Mucosa of descending colon (tissue), 3 donors: ENCODE measurements at places on chromosomes 5 and 9. TPM values are rescaled to one million over a fixed set of nuclear protein-coding genes. Genes with fewer than 3 reads are reported as not detected.

DNA sequence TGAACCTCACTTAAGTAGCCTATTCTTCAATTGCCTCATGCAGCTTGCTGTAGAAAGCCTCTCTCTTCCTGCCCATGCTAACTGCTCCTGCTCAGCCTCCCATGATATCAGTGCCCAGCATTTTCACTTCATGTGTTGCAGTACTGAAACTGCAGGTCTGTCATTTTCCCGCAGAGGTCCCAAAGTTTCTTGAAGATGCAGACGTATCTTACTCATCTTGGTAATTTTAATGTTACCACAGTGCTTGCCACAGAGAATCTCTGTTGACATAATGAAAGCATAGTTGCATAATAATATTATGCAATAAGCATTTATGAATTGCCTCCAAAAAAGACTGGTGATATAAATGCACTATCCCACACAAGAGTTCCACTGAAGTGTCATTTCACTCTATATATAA, 561.1 kb upstream of the DAP start:
- no peak for DNase-seq

DNA sequence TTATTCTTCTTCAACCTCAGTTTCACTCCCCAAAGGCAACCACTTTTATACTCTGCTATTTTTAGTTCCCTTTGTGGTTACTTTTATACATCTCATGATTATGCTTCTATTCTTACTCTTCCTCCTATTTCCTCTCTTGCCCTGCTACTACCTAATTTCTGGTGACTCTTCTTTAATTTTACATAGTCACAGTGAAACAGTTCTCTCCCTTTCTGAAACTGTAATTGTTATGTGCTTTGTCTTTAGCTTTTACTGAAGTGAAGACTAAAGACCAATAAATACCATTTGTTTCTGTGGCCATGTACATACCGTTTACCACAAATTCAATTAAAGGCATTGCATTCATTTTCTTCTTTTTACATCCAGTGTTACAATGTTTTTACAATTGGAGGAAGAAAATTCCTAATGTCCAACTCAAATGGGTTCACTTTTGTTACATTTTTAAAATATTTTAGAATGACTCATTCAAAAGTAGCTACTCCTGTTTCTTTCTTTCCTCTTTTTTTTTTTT, 410.6 kb downstream of the PSAT1 start:
- DNase-seq, result no peak

- DNase-seq, result no peak
Observed at GRCh38 chr5:148829734-148830133, 3.3 kb downstream of the ADRB2 start.

- DNase-seq, result no peak
Observed at GRCh38 chr5:98458004-98458403, 315.5 kb upstream of the RGMB start.

DNA sequence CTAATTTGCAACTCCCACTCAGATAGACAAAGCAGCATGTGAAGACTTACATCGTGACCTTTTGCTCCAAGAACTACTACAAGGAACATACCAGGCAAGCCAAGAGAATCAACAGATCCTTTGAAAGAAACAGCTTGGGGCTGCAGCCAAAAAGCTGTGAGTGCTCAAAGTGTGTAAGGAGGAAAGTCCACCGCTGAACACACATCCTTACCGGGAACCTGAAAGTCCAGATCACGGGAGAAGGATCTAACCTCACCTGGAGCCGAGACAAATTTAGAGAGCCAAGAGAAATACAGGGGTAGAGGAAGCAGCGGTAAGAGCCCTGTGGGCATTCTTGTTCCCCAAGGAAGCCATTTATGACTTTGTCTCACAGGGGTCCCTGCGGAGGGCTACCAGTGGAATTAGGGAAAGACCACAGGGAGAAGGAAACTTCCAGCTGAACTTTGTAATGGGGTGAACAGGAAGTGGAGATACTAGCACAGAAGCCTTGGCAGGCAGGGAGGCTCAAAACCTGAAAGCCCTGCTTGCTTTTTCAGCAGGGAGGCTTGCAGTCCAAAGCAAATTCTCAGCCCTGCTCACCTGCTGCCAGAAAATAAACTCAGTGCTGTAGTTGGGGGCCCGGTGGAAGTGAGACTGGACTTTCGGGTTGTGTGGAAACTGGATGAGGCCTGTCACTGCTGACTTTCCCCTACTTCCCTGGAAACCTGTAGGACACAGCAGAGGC, 350.2 kb downstream of the DTWD2 start:
- no peak for DNase-seq

The WNK2 gene
- 175 TPM for total RNA-seq

The SLC6A18 gene
- 0.89 TPM for total RNA-seq
